ENCODE measurements at places on chromosomes 12 and 14.

- no peak for DNase-seq
Measured at GRCh38 chr12:98970950-98971349, 325.9 kb downstream of the APAF1 start.

- no peak for DNase-seq
Measured at GRCh38 chr12:65741656-65742017, 82.6 kb upstream of the HMGA2 start.

GRCh38 chr12:111457577-111457976 lies 51.9 kb downstream of the SH2B3 start:
- no peak for DNase-seq

DNA sequence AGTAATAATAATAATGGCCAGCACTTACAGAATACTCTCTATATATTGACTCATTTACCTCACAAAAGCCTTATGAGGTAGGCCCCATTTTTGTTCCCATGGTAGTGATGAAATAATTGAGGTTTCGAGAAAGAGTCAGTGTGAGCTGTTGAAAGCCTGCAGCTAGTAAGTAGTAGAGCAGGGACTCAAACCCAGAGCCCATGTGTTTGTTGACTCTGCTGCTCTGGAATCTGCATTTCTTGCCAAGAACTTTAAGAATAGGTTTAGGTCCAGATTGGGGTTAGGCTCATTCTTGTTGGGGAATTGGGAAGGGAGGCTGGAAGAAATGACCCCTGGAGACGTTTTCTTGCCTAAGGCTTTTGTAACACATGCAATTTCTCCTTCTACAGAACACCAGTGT lies 27.9 kb downstream of the DYRK4 start:
- DNase-seq = no peak

- DNase-seq = no peak
Measured at GRCh38 chr14:104563191-104563741, 16.3 kb upstream of the C14orf180 start.

GRCh38 chr12:18254081-18254480 lies 7.2 kb upstream of the PIK3C2G start:
- DNase-seq = no peak

DNA sequence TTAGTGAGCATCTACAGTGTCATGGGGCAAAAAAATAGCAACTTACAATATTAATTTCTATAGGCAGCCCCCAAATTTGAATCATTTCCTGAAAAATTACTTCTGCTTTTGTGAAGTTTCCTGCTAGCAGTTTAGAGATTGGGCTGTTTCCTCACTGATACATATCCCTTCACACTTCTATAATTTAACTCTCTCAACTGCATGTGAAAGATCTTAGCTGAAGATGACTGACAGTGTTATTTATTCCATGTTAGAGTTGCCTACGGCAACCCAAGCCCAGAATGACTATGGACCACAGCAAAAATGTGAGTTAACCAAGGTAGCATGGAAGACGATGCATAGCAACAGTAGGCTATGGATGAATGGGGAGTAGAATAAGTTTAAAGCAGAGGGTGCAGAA lies at the start of gene KLRG1:
TSS of gene KLRG1 (plus strand) at position 134 of the 400 bp plus-strand sequence. CDS start at position 224, 90 bp downstream.
- DNase-seq = no peak

- no peak for DNase-seq
Measured at GRCh38 chr12:40022850-40023249, 83.0 kb downstream of the SLC2A13 start.

DNA sequence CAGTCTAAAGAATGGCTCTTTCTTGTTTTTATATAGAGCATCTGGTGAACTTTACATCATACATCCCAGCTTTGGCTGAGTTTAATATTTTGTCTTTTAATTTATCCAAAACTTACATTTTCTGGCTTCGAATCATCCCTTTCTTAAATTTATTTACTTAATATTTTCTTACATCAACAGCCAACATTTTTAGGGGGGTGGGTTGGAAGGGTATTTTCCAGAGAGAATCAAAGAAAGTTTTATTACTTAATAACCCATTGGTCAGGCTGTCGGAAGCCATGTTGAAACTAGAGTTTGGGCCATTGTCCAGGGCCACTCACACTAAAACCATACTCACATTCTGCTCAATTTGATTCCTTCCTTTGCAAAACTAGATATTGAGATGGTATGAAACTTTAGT lies 220.2 kb downstream of the AEBP2 start:
- no peak for DNase-seq
